Hematopoietic multipotent progenitor cell treated with erythropoietin and hydrocortisone succinate and interleukin-3 and kit ligand, for 4 days (in vitro differentiated cells): ENCODE measurements at places on chromosomes 2 and 18.
A peak's percentile ranks its signal among the peaks of the same experiment; 100 is the strongest.

- DNase-seq, result peak; percentile 40
Measured at GRCh38 chr2:128228894-128229293, 89.8 kb downstream of the HS6ST1 start.

GRCh38 chr2:130373808-130374365 lies 18.0 kb downstream of the PTPN18 start:
- DNase-seq, result no peak

- no peak for DNase-seq
Measured at GRCh38 chr18:63397349-63397748, 24.9 kb downstream of the VPS4B start.

DNA sequence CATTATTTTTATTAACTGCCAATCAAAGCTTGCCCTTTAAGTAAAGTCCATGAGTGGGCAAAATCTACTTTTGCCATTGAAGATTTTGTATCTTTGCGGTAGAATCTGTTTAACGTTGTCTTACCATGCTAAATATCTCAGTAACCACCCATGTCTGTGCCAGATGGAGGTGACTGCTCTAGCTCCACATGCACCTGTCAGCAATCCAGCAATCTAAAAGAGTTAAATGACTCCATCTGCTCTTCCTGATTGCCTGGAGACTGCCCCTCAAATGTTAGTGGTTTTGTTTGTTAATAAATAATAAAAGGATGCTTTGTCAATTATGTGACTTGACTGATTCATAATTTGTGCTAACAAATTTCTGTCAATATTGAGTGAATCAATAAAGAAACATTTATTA lies 141.7 kb downstream of the RBM43 start:
- no peak for DNase-seq

- DNase-seq, result no peak
Measured at GRCh38 chr2:188786368-188786841, 187.8 kb upstream of the COL3A1 start.

DNA sequence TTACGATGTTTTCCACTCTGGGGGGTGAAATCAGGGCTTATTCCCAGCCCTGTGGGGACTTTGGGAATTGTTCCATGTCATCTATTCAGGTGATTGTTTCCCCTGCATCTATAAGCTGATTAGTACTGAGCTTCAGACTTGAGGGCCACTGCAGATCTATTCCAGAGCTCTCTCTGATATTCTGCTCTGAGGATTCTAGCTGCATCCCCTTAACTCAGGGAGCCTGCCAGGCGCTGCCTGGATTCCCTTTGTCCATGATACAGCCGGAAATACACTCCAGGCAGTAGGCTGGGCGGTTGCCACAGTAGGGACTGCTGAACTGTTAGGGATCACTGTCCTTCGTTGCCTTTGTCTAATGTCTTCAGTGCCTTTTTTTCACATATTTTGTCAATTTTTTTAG lies 31.3 kb downstream of the PTRHD1 start:
- no peak for DNase-seq

DNA sequence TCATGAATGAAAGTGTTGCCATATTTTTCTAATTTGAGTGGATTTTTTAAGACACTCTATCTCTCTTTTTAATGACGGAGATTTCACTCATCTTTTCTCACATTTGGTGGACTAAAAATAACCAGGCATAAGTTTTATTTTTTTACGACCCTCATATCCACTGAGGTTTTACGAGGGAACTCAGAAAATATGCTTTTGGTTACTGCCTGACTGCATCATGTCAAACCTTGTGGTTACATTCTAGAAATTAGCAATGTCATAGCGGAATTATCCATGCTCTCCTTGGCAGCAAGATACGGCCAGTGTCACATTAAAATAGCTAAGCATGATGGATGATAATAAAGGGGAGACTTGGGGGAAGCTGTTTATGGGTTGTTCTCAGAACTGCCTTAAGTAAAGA lies 428.6 kb upstream of the FSHR start:
- peak; percentile 31 for DNase-seq

DNA sequence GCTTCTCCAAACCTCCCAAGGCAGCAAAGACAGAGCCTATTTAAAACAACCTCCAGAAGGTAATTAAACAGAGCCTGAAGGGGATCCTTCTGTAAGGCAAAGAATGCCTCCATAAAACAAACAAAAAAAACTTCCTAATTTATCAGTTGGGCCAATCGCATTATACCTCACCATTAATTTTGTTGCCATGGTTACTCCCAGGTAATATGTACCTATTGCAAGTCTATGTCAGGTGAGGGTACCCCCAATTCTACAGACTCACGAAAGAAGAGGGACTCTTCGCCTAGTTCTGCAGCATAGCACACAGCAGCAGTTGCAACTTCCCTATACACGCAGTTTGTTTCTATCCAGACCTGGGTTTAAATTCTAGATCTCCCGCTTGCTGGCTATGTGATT lies 38.8 kb downstream of the SFXN5 start:
- no peak for DNase-seq

DNA sequence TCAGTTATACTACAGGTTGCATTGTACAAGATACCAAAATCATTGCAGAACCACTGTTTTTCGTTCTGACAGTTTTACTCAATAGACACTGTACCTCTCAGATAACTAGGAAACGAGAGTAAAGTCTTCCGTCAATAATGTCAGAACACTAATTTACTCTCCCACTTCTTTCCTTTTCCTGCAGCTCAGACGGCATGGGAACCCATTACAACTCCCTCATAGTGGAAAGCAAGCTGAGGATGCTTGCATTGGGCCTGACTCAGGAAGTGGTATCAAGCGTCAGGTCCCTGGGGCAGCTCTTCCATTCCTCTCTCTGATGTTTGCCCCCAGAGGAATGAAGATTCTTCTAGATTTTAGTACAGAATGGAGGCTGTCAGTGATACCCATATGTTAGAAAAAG lies 23.9 kb upstream of the FHL2 start:
- DNase-seq, result no peak

DNA sequence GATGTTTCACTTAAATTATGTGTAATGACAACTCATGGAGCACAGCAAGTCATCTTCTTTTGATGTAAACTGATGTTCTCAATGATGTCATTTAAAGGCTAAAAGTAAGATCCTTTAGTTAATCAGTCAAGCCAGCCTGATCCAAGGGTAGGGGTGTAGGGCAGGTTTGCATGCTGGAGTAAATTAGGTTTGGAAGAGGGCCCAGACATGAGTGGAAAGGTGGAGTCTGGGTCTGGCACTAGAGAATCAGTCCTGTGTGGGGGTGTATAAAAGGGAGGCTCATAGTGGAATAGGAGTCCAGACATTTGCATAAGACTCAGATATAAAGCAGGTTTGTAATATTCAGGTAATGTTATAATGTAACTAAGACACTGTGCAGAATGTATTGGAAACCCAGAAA lies 88.8 kb upstream of the NYAP2 start:
- DNase-seq, result no peak

DNA sequence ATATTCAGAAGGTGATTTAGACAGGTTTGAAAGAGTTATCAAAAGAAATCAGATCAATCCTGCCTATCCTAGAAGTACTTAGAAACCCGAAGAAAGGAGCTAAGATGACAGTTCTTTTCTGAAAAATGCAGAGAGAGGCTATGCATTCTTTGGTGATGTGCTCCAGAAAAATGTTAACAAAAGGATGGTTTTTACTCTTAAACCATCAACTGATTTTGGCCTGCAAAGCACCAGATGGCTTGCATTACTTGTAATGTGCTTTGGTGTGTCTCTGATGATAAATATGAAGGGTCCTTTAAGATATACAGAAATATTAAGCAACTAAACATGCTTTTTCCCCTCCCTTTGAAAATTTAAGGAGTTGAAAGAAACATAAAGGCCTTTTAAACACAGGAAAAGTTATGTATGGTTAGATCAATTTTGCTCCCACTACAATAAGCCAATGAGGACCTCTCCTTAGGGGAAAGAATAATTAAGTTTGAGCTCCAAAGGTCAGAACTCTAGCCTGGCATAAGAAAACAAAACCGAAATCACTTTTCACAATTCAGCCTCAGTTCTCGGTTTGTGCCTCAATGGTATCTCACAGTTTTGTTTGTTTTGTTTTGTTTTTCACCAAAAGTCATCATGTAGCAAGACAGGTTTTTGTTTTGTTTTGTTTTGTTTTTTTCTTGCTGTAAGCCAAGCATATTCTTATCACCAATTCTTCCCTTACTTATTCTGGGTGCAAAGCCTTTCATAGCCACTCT lies 302.4 kb upstream of the NT5C1B start:
- DNase-seq, result no peak

- no peak for DNase-seq
Measured at GRCh38 chr2:197179744-197180498, 130.7 kb downstream of the ANKRD44 start.

DNA sequence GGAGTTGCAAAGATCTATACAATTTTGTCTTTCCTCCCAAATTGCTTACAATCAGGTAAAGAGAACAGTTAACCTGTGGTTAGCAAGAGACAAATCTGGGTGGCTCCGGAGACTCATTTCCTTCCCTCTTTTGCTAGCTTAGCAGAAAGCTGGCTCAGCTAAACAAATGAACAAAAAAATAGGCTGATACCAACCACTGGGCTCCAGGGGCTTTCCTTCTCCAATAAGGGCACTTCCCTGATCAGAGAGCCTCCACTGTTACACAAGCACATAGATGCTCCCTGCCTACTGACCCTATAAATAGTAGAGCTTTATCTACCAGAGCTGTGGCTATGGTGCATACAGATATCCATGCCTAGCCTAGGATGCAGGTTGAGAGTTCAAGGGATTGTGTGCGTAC lies 90.1 kb upstream of the ARL5A start:
- peak; percentile 68 for DNase-seq

GRCh38 chr18:33372442-33372841 lies 68.1 kb downstream of the CCDC178 start:
- DNase-seq, result peak; percentile 1

GRCh38 chr18:45320724-45321123 lies 294.6 kb upstream of the SLC14A2 start:
- DNase-seq, result no peak

GRCh38 chr18:13559754-13560153 lies 166.6 kb downstream of the FAM210A start:
- peak; percentile 92 for DNase-seq

DNA sequence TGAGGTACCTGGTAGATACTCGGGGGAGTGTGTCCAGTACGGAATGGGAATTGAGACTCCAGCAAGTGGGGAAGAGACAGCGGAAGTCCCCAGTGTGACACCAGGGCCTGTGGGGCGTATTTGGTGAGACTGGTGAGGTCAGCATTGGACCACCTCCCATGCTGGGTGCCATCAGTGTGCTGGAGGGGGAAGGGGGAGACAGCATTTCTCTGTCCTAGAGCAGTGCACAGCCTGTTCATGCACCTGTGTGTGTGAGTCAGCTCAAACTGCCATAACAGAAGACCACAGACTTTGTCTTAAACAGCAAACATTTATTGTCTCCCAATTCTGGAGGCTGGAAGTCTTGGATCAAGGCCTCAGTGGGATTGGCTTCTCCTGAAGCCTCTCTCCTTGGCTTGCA lies 301.8 kb downstream of the GBX2 start:
- no peak for DNase-seq
